Mammary epithelial cell (primary cell): ENCODE measurements at places on chromosomes 16 and 17. TPM values are rescaled to one million over a fixed set of nuclear protein-coding genes. Genes with fewer than 3 reads are reported as not detected.

The CRHR1 gene
- not detected for polyA plus RNA-seq

The NOG gene
- polyA plus RNA-seq: 3.6 TPM

The SLC38A10 gene
- 30.5 TPM for polyA plus RNA-seq

The GUCY2D gene
- polyA plus RNA-seq: 0.01 TPM

The MPO gene
- polyA plus RNA-seq: not detected

The ASGR2 gene
- not detected for polyA plus RNA-seq

The FZD2 gene
- 4.5 TPM for polyA plus RNA-seq

The CDYL2 gene
- polyA plus RNA-seq: 0.11 TPM

The PRSS33 gene
- not detected for polyA plus RNA-seq

The NTN3 gene
- polyA plus RNA-seq: not detected

The HBA2 gene
- polyA plus RNA-seq: not detected

The NF1 gene
- polyA plus RNA-seq: 27.7 TPM

The CDH13 gene
- polyA plus RNA-seq: 130 TPM

The MT1B gene
- not detected for polyA plus RNA-seq

The GINS2 gene
- polyA plus RNA-seq: 23.2 TPM

The GRAP gene
- not detected for polyA plus RNA-seq

The ZFP90 gene
- 13.5 TPM for polyA plus RNA-seq

The PRDM7 gene
- not detected for polyA plus RNA-seq

The ENPP7 gene
- not detected for polyA plus RNA-seq

The CD300C gene
- polyA plus RNA-seq: not detected

The C16orf54 gene
- polyA plus RNA-seq: not detected

The CCL18 gene
- polyA plus RNA-seq: not detected

The BAHCC1 gene
- 1.6 TPM for polyA plus RNA-seq

The SEPTIN12 gene
- polyA plus RNA-seq: not detected

The ADAD2 gene
- not detected for polyA plus RNA-seq

The CES1 gene
- 0.07 TPM for polyA plus RNA-seq

The GLG1 gene
- 84.6 TPM for polyA plus RNA-seq

The CCL7 gene
- polyA plus RNA-seq: not detected
